ENCODE measurements at places on chromosomes 13 and 19.
A peak's percentile ranks its signal among the peaks of the same experiment; 100 is the strongest.

DNA sequence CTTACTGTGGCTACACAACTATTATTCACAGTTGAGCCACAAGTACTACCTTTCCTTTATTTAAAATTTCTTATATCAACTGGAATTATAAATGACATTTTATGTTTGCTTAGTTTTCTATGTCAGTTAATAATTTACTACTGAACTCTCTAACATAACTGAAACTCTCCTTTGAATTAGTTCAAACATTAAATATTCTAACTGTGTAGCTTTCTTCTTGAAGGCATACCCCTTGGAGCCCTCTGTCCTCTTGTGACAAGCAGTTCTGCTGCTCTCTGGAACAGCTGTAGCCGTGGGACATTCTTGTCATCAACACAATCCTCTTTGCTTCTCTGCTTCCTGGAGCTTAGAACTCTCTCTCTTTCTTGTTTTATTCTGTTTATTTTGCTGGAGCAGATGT is 244.8 kb downstream of the NHLRC3 start:
- no peak for DNase-seq

GRCh38 chr13:109610517-109610916 is 175.9 kb downstream of the IRS2 start:
- DNase-seq = peak; percentile 64

DNA sequence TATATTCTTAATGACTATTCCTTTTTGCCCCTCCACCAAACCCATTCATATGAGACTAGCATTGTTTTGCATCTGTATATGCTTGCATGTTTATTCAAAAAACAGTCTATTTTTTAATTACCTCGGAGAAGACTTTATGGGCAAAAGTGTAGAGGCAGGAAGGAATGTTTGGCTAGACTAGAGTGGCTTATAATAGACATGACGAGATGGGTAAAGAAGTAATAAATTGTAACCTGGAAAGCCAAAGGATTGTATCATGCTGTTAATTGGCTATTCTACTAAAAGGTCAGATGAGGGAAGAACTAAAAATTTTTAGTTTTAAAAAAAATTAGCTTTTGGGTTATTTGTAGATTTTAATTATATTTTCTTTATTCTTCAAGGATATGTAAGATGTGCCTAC is 91.1 kb downstream of the FNDC3A start:
- DNase-seq = no peak

GRCh38 chr19:18049385-18049784 is 37.3 kb downstream of the IL12RB1 start:
- DNase-seq = peak; percentile 89

GRCh38 chr19:772730-773436 is 22.0 kb downstream of the MISP start:
- no peak for DNase-seq
